ENCODE measurements at places on chromosomes 4 and X. TPM values are rescaled to one million over a fixed set of nuclear protein-coding genes. Genes with fewer than 3 reads are reported as not detected.
A peak's percentile ranks its signal among the peaks of the same experiment; 100 is the strongest.

XAGE5 gene
- not detected for total RNA-seq

FAM47E gene
- total RNA-seq: under 0.01 TPM

AFP gene
- total RNA-seq: not detected

SERTM2 gene
- total RNA-seq: under 0.01 TPM

GATA1 gene
- total RNA-seq: not detected

DNA sequence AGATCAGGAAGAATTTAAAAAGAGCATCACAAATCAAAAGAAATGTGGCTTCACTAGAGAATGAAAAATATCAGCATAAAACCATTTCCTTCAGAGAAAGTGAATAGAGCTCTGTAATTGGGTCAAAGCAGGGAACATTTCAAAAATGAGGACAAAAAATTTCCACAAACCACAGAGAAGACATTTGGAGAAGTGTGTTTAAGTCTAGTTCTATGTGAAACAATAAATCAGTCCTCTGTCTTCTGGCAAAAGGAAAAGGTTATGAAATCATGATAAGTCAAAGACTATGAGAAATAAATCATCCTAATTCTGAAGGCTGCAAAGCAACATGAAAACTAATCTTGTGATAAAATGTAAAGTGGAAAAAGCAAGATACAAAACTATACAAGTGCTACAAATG lies 27.9 kb downstream of the SMPX start:
- no peak for DNase-seq

GRCh38 chrX:39830414-39830813 lies 267.3 kb downstream of the BCOR start:
- no peak for DNase-seq

GRCh38 chr4:167023364-167023925 lies 210.8 kb downstream of the SPOCK3 start:
- no peak for DNase-seq

DNA sequence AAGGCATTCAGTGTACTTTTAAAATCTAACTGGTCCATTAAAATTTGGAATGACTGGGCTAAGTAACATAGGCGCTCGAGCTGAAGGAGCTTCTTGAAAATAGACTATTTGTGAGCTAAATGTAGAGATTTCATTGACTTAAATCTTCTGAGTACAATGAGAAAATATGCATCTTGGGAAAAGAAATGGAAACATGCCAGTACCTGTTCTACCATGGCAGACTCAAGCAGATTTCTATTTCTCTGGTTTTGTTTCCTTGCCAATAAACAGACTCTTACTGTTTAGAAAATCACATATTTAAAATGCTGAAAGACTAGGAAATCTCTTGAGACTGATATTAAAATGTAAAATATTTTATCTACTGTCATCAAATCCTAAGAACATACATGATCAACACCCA lies 678.1 kb downstream of the FAT4 start:
- DNase-seq: no peak

DNA sequence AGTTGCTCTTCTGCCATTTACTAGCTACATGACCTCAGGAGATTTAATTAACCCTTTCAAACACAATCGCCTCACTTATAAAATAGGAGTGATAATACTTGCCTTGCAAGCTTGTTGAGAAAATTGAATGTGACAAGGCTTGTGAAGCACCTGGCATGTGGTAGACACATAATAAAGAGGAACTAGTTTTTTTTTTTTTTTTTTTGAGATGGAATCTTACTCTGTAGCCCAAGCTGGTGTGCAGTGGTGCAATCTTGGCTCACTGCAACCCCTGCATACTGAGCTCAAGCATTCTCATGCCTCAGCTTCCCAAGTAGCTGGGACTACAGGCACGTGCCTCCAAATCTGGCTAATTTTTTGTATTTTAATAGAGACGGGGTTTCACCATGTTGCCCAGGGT lies 73.7 kb upstream of the STIM2 start:
- DNase-seq: no peak

DNA sequence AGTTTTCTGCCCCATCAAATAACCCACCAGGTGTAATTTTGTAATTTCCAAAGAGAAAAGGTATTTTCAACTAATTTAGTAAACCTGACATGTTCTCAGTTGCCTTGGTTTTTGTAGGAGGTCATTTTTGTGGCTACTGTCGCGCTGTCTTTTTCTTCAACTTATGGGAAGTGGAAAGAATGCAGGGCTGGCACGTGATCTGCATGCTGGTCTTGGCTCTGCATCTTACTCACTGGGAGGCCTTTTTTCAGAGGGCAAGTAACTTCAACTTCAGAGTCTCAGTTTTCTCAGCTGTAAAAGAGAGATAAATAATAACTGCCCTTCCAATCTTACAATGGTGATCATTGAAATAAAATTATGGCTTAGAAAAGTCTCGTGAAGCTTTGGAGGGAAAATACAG lies 109.9 kb upstream of the SMIM10 start:
- DNase-seq: no peak

GRCh38 chr4:169108303-169108702 lies 98.2 kb upstream of the CBR4 start:
- DNase-seq: no peak

- no peak for DNase-seq
Measured at GRCh38 chrX:123171781-123172180, 12.3 kb upstream of the GRIA3 start.

DNA sequence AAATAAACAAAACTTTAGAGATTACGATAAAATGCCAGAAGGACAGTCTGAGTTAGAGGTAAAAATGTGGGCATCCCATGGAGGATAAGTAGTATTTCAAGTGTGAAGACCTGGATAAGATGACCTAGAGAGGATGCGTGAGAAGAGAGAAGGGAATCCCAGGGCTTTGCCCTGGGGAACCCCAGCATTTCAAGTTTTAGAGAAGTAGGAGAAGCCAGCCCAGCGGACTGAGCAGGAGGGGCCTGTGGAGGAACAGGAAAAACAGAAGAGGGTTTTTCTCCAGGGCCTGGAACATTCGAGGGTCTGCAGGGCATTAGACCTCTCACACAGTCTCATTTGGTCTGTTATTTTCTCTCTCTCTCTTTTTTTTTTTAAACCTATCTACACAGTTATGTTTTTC lies 2.9 kb upstream of the CFP start:
- DNase-seq: no peak

GRCh38 chr4:31748382-31748781 lies 1028.2 kb downstream of the PCDH7 start:
- DNase-seq: no peak

DNA sequence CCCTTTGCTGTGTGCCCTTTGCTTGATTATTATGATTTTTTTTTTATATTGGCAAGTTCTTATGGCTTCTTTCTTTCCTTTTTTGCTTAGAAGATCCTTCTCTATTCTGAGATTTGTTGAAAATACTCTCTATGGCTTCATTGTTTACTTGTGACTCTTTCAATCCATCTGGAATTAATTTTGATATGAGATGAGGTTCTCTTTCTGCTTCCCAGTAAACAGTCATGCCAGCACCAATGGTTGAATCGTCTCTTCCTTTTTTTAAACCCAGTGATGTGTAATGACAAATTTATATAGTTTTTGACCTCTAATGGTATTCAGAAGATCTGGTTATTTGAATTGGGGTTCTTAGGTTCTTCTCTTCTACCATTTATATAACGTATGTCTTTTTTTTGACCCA lies 121.8 kb downstream of the ARHGAP10 start:
- DNase-seq: no peak

GRCh38 chr4:181911420-181911819 lies 331.8 kb upstream of the TENM3 start:
- peak; percentile 54 for DNase-seq

DNA sequence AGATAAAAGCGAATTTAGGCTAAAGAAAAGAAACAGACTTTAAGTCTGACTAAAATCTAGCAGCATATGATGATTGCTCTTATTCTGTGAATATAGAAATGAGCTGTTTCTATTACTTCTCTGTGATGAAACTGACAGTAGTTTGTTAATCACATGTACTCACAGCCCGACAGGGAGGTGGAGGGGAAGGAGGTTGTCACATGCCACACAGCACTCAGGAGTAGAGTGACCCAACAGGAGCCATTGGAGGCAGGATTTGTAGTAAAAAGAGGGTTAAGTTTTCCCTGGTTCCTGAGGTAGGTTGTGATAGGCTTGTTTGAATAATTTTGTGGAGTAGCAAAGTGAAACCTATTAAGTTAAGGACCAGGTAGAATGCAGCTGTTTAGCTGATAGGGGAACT lies 495.9 kb downstream of the CENPC start:
- DNase-seq: no peak
